ENCODE measurements at places on chromosomes 4 and X.

- DNase-seq: no peak
Observed at GRCh38 chr4:52982255-52982945, 120.3 kb downstream of the RASL11B start.

DNA sequence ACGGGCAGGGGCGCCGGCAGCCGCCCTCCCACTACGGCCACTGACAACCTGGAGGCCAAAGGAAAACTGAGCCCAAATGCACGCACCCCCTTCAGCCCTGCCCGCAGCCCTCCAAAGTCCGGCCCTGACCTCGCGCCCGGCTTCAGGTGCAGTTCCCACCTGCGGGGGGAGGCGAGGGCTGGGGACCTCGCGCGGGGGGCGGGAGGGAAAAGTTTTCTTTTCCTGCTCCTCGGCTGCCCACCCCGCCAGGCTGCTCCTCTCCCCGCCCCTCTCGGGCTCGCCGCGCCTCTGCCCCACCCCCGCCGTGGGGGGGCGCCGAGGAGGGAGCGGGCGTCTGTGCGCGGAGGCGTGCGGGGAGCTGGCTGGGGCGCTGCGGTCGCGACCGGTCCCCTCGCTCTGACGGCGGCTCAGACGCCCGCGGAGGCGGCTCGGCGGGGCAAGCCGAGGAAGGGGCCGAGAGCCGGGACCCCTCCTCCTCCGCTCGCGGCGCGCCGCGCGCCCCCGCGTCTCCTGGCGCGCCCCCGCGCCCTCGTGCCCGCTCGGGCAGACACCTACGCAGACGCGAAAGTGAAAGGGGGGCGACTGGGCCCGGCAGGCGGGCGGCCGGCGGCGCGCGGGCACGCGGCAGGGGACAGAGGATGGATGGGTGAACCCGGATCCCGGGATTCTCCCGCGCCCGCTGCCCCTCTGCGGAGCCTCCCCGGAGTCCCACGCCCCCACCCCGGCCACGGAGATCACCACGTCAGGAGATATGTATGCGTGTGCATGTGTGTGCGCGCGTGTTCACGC lies 3.1 kb upstream of the NR3C2 start:
- DNase-seq: peak; percentile 34

- no peak for DNase-seq
Observed at GRCh38 chr4:82519072-82519471, 42.7 kb downstream of the TMEM150C start.

GRCh38 chrX:71660562-71661416 lies 6.6 kb upstream of the LOC101059915 start:
- no peak for DNase-seq

DNA sequence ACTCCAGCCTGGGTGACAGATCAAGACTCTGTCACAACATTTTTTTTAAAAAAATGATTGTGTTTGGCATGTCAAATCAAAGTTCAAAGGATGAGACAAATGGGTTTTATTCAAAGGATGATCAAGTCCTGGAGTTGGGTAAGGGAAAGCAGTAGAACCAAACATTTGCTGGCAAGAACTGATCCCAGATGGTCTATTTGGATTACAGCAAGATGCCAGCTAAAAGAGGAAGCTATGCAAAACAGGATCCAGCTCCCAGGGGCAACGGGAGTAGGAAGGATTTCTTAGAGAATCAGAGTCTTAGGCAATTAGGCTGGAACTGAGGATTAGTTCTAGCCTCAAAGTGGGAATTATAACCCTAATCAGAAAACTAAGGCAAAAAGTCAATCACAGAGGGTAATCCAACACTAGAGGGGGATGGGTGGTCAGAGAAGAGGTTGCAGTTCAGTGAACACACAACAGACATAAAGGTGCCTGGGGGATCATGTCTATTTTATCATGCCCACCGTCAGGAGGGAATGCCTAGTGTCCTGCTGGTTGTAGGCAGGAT lies 133.0 kb upstream of the PLS3 start:
- DNase-seq: no peak

- DNase-seq: no peak
Observed at GRCh38 chrX:29067351-29067750, 480.1 kb downstream of the IL1RAPL1 start.
